ENCODE measurements at places on chromosomes 7 and 10. TPM values are rescaled to one million over a fixed set of nuclear protein-coding genes. Genes with fewer than 3 reads are reported as not detected.

The ZFAND2A gene
- total RNA-seq, result 61.5 TPM

The TRIM74 gene
- 0.31 TPM for total RNA-seq

The ACTL6B gene
- not detected for total RNA-seq

The FAS gene
- total RNA-seq, result 39.2 TPM

The ASZ1 gene
- not detected for total RNA-seq

The BAZ1B gene
- 50.4 TPM for total RNA-seq

The FRMPD2 gene
- not detected for total RNA-seq

The WDR91 gene
- 7.0 TPM for total RNA-seq

The ABCF2 gene
- total RNA-seq, result 67.5 TPM

The FUOM gene
- 16.2 TPM for total RNA-seq

The UPK3BL2 gene
- 3.8 TPM for total RNA-seq

The KCNIP2 gene
- 1.1 TPM for total RNA-seq

The PTPRN2 gene
- total RNA-seq, result 0.96 TPM

The MAGI2 gene
- total RNA-seq, result 0.46 TPM

The ZNF425 gene
- total RNA-seq, result 0.97 TPM

The FGF8 gene
- total RNA-seq, result not detected

The KIAA1217 gene
- total RNA-seq, result 2.1 TPM

The ACSM6 gene
- not detected for total RNA-seq

The VSTM4 gene
- total RNA-seq, result 0.35 TPM

The SVIL gene
- 18.2 TPM for total RNA-seq

The STRIP2 gene
- total RNA-seq, result 7.0 TPM

The ARHGEF35 gene
- total RNA-seq, result 0.26 TPM

The EPHA1 gene
- total RNA-seq, result not detected

The CYP2C19 gene
- not detected for total RNA-seq

The MSS51 gene
- 0.71 TPM for total RNA-seq

The TFR2 gene
- 2.4 TPM for total RNA-seq

The MBL2 gene
- total RNA-seq, result not detected

The ARL5B gene
- total RNA-seq, result 7.8 TPM

The ADRB1 gene
- total RNA-seq, result 0.84 TPM

The CALML5 gene
- not detected for total RNA-seq

The SGPL1 gene
- 28.3 TPM for total RNA-seq

The TMEM184A gene
- 15.2 TPM for total RNA-seq

All from A549 treated with CORT108297 at 1 μM for 4 hours (cell line).